ENCODE measurements at places on chromosomes 2 and 18.

DNA sequence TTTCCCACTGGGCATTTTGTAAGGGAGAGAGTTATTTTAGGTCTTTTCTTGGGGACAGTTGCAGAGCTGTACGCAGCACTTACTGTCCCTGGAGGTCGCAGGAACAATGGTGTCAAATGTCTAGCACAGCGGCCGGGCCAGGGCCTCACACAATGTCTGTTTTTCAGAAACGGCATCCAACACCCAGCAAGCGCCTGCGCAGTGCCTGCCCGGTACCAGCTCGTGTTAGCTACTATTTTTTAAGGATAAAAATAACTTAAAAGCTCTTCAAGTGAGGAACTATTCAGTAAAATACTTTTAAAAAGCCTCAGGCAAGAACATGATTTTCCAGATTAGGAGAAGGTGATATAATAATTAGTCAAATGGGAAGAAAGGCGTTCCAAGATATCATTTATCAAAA, 90.0 kb downstream of the MBP start:
- DNase-seq, result no peak

DNA sequence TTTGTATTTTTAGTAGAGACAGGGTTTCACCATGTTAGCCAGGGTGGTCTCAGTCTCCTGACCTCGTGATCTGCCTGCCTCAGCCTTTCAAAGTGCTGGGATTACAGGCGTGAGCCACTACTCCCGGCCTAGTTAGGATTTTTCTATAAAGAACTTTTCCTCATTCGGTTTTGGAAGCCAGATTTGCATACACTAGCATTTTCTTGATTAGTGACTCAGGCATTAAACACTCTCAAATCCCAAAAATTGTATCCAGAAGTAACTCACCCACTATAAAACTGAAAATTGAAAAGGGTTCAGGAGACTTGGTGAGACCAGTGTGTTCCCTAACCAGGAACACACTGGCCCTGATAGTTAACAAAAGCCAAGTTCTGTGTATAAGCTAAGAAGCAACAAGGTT, 25.2 kb downstream of the EIF2AK3 start:
- DNase-seq, result no peak

DNA sequence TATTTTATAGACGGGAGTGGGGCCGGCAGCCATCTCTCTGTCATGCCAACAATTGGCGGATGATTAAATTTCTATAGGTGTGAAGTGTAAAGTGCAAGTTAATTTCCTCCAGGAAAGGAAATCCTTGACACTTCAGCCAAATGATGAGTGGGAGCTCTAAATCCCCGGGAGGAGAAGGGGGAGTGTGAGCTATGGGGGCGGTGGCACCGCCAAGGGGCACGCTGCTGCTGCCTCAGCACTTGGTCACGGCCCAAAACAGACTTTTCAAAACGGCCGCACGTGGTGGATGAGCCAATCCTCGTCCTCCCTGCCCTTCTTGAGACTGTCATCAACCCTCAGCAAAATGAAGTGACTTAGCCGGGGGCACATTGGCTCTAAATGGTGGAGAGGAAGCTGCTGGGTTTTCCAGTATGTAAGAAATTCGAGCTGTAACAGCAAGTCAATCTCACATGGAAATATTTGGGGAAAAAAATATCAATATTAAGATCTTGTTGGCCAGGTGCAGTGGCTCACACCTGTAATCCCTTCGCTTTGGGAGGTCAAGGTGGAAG, 200.8 kb downstream of the TFCP2L1 start:
- no peak for DNase-seq

DNA sequence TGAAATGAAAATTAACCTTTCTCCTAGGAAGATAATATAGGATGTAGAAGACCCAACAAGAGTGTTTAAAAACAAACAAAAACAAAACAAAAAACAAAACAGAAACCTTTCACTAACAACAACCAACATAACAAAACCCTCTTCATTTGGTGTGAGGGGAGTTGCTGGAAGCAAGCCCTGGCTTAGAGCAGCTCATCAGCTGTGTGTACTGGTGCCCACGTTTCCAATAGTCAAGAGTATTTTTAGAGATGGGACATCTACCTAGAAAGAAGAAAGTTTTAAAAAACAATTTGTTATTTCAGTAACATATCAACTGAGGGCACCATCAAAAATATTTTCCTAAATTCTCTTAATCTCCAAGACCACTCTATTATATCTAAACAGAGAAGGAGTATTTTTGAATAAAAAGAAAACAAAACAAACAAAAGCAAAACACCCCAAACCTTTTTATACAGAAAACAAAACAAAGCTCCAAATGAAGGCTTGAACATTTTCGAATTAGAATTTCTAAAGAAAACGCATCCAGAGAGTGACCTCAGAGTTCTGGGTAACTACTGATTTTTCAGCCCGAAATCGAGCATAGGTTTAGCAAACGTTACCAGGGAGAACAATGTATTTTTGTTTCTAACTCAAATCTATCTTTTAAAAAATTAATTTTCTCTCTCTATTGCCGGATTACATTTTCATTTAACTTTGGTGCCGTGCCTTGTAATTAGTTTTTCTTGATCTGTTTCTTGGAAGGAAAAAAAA, 134.6 kb downstream of the INSIG2 start:
- no peak for DNase-seq

DNA sequence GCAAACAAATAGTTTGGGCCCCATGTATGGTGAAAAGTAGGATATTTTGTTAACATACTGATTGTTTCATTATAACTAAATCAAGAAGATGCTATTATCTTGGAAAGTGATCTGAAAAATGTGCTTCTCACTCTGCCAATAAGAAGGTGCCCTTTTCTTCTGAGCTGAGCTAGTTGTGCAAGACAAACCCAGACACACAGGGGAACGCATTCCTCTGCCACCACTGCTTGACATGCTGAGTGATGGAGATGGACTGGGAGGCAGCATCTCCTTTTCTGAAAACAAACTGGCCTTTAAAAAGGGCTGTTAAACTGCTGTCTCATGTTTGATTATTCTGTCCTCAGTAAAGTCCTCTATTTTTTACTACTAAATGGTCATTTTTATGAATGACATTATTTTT, 1989.9 kb upstream of the CELF4 start:
- DNase-seq, result no peak

GRCh38 chr2:174465327-174465726, 21.5 kb downstream of the GPR155 start:
- no peak for DNase-seq

DNA sequence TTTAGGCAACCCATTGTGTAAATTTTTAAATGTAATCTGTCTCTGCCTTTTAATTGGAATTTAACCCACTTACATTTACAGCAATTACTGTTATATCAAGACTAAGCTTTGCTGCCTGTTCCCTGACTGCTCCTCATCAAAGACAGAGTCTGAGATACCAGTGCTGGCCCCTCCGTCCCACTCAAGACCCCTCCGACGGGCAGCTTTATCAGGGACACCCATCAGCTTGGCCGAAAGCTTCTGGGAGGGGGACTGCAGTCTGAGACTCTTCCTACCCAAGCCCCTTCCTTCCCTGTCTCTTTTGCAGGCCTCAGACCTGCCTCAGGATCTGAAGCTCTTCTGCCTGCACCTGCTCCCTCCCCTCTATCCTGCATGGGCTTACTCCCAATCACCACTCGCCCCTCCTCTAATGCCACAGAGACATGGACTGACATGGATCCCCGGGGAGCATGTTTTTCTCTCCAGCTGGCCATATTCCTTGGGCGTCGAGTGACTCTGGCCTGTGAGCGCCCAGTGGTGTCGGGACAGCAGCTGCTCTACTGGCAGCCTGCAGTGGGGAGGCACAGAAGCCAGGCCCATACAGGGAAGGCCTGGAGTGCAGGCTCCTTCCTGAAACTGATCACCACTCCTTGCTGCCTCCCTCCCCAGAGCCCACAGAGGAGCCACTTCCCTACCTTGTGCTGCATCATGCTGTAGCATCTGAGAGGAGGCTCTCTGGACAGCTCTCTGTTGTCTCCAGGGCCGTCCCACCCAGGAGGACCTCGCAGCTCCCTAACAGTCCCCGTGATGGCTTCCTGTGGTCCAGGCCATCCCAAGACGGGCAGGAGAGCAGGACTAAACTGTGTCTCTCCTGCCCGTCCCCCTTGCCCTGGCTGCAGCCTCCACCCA, 3.7 kb upstream of the KIF1A start:
- DNase-seq, result no peak

All from NK-92 treated with Interleukin-12 subunit alpha and Interleukin-12 subunit beta, amount 100 ng/mL, for 24 hours (cell line).